ENCODE measurements at places on chromosomes 7 and 10.

GRCh38 chr10:71036297-71036966, 148.1 kb upstream of the PCBD1 start:
- DNase-seq: no peak

- DNase-seq: no peak
These were observed 359.5 kb upstream of the NPSR1 start for GRCh38 chr7:34298492-34299013.

- peak; percentile 39 for DNase-seq
These were observed 41.6 kb downstream of the TSPAN15 start for GRCh38 chr10:69492746-69493462.

DNA sequence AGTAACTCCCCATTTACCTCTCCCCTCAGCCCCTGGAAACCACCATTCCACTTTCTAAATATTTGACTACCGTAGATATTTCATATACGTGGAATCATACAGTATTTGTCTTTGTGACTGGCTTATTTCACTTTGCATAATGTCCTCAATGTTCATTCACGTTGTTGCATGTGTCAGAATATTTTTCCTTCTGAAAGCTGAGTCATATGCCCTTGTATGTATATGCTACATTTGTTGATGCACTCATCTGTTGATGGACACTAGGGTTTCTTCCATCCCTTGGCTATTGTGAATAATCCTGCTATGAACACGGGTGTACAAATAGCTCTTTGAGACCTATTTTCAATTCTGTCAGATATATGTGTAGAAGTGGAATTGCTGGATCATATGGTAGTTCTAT, 25.8 kb upstream of the TSPAN13 start:
- DNase-seq: no peak

GRCh38 chr10:118488710-118489497, 106.5 kb downstream of the PRLHR start:
- no peak for DNase-seq

Data from aorta (tissue), 5 donors.